Thymus (tissue), 14 donors: ENCODE measurements at places on chromosomes 12 and 14.

- peaks cover 21% of the 10 kb centered on the region for H3K27me3 ChIP-seq
- H3K4me1 ChIP-seq: no peaks in the 10 kb centered on the region
- DNase-seq: no peak
- H3K4me3 ChIP-seq: no peak overlapping the region
- no peaks in the 10 kb centered on the region for H3K36me3 ChIP-seq
Measured at GRCh38 chr14:101554991-101555668, 6.2 kb upstream of the DIO3 start.

DNA sequence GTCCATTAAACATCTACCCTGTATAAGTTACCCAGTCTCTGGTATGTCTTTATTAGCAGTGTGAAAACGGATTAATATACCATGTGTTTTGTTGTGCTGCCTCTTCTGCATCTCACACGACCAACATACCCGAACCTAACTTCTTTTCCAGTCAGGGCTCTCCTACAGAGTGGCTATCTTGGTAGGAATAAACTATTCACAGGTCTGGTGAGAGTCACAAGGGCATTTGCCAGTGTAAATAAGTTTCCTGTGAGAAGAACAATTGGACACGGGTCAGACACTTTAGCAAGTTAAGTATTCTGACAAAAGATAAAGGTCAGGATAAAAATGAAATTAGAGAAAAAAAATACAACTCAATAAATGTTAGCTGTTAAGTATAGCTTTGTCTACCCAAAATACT is 60.9 kb downstream of the MYF5 start:
- no peak for DNase-seq
- no peak overlapping the region for H3K4me3 ChIP-seq
- H3K27ac ChIP-seq: no peak overlapping the region
- H3K27me3 ChIP-seq: no peaks in the 10 kb centered on the region
- H3K4me1 ChIP-seq: no peaks in the 10 kb centered on the region

- H3K36me3 ChIP-seq: no peaks in the 10 kb centered on the region
- peaks cover 3% of the 10 kb centered on the region for H3K27me3 ChIP-seq
Measured at GRCh38 chr12:26134540-26134939, 9.7 kb upstream of the BHLHE41 start.

DNA sequence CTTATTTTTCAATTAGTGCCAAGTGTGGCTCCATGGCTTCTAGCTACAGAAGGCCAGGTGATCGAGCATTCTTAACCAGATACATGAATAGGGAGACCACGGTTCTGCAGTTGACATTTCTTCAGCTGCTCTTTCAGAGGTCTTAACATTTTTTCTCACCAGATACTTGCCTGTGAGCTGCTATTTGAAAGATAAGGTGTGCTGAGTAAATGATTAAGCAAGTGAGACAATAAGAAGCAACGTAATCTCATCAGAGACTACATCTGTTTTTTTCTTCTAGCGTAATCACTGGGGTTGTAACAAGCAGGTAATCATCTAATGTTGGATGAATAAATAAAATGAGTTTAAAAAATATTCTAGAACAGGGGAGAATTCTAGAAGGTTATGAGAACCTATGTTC is 912.9 kb downstream of the DIO2 start:
- H3K36me3 ChIP-seq: no peaks in the 10 kb centered on the region
- no peak overlapping the region for H3K27ac ChIP-seq
- no peak overlapping the region for H3K4me3 ChIP-seq

DNA sequence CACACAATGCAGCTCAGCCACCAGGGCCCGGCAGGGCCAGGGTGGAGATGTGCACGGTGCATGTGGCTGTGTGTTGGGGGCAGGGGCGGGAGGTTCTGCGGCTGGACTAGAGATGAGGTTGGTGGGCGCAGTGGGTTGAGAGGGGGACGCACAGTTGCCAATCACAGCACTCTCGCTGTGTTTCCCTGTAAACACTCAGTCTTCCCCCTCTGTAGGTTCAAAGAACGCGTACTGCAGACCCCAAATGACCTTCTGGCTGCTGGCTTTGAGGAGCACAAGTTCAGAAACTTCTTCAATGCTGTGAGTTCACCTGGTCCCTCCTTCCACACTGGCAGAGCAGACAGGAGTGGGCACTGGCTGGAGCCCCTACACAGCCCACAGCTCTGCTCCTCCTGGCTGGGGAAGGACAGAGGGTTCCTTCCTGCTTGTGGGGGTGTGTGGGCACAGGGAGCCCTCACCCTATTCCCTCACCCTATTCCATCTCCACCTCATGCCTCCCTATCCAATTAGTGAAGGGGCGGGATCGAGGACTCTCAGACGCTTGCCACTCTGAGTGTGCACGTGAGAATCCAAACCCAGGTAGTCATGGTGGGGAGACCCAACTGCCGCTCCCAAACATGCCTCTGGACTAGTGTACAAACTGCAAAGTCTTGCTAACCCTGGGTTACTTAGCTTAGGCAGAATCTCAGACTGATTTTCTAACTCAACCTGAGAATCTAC is 17.8 kb downstream of the OTUB2 start:
- H3K27me3 ChIP-seq: no peaks in the 10 kb centered on the region
- no peaks in the 10 kb centered on the region for H3K4me1 ChIP-seq
- H3K4me3 ChIP-seq: no peak overlapping the region
- H3K36me3 ChIP-seq: peaks cover 49% of the 10 kb centered on the region
- no peak overlapping the region for H3K27ac ChIP-seq

DNA sequence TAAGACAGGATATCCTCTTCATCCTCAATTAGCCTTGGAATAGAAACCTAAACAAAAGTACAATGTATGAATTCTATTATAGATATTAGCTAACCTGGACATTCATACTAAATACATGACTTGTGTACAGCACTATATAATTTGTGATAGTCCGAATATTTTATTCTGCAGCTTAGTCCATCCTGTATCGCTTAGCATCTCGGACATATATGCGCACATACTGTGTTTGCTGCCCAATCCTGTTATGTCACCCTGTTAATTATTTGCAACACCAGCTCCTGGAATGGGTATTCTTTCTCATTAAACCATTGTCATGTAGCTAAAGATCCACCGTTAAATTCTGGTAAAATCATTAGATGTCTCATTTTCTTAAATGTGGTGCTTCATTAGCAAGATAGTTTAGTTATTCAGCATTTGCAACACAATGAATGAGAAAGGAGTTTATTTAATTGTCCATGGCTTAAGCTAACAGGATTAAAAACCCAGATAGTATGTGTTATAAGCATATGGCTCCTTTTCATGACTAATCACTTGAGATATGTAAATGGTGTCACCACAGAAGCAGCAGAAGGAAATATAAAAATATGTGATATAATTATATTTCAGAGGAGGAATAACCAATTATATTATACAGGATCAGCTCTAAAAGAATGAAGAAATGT is 156.0 kb upstream of the ARHGAP5 start:
- H3K4me1 ChIP-seq: no peaks in the 10 kb centered on the region
- no peak overlapping the region for H3K27ac ChIP-seq
- no peaks in the 10 kb centered on the region for H3K36me3 ChIP-seq
- no peak for DNase-seq

DNA sequence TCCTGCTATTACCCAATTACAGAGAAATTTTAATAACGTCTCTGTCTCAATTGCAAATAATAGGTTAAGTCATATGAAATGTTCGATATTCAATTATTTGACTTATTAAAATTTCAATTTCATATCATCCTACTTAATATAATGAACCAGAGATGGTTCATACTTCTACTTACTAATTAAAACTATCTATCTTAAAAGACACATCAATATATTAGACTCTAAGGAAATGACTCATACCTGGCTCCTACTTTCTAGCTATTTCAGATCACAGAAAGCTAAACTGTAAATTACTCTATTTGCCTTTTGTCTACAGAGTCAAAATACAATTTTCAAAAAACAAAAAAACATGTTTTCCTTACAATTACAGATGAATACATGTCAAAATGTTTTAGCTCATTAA is 99.6 kb downstream of the CAPZA3 start:
- no peaks in the 10 kb centered on the region for H3K36me3 ChIP-seq
- H3K4me1 ChIP-seq: no peaks in the 10 kb centered on the region
- no peaks in the 10 kb centered on the region for H3K27me3 ChIP-seq
- DNase-seq: no peak
- no peak overlapping the region for H3K27ac ChIP-seq
- no peak overlapping the region for H3K4me3 ChIP-seq

- no peak for DNase-seq
- H3K36me3 ChIP-seq: no peaks in the 10 kb centered on the region
- no peaks in the 10 kb centered on the region for H3K4me1 ChIP-seq
- no peaks in the 10 kb centered on the region for H3K27me3 ChIP-seq
- no peak overlapping the region for H3K27ac ChIP-seq
Measured at GRCh38 chr12:5900533-5901205, 44.4 kb downstream of the ANO2 start.

- peaks cover 5% of the 10 kb centered on the region for H3K4me1 ChIP-seq
- peaks cover 2% of the 10 kb centered on the region for H3K27me3 ChIP-seq
- DNase-seq: no peak
- H3K4me3 ChIP-seq: no peak within 1 kb of the TSS
- no peaks in the 10 kb centered on the region for H3K36me3 ChIP-seq
Measured at GRCh38 chr12:52274521-52275120, at the start of gene KRT86. TSS of gene KRT86 (plus strand) at chr12:52274645. CDS start at chr12:52301917, 27,272 bp downstream.

DNA sequence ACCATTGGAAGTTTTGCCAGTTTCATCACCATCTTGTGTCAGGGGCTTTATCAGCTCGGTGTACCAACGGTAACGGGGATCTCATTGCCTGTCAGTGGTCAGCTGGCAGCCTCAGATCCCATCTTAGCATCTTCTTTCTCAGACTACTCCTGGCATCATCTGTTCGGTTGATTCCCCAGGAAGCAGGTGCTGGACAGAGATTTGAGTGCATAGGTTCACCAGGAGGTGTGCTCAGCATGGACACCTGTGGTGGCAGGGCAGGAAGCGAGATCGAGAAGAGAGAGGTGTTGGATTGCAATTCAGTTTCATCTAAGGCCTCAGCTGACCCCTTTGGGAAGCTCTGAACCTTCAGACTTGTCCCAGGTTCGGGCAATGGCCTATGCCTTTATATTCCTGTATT is 76.0 kb downstream of the C12orf75 start:
- DNase-seq: no peak
- H3K4me1 ChIP-seq: peaks cover 5% of the 10 kb centered on the region
- H3K27ac ChIP-seq: no peak overlapping the region

DNA sequence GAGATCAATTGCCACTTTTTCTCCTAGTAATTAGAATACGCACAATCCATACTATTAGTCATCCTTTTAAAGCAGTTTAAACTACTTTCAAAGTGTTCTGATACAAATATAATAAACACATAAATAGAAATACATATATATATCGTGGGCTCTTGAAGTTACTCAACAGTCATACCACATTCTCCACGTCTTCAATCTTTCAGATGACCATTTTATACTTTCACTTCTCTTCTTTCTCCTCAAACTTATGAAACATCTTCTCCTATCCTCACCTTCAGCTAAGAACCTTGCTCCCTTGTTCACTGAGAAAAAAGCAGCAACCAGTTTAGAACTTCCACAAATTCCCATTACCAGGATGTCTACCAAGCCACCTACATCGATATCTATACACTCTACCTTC is 19.2 kb downstream of the CEP290 start:
- no peaks in the 10 kb centered on the region for H3K4me1 ChIP-seq
- DNase-seq: no peak
- peaks cover 19% of the 10 kb centered on the region for H3K36me3 ChIP-seq
- no peak overlapping the region for H3K27ac ChIP-seq
- H3K4me3 ChIP-seq: no peak overlapping the region

DNA sequence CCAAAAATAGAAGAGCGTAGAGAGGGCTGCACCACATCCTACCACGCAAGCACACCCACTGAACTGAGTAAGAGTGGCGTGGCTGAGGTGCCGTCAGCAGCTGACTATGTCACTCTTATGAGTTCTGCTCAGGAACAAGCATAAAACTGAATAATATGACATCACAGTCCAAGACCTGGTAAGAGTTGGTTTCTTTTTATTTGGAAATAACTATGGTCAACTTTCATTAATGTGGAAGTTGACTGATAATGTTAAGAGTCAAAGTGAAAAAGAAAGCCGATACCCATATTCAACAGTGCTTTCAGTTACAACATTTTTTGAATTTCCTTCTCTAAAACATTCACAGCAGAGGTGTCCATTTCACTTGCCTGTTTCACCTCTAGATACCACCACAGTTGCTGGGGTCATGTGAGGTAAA is 44.6 kb downstream of the GNS start:
- H3K4me1 ChIP-seq: no peaks in the 10 kb centered on the region
- H3K4me3 ChIP-seq: no peak overlapping the region
- H3K27ac ChIP-seq: no peak overlapping the region
- no peaks in the 10 kb centered on the region for H3K27me3 ChIP-seq
- DNase-seq: no peak
- H3K36me3 ChIP-seq: peaks cover 10% of the 10 kb centered on the region

DNA sequence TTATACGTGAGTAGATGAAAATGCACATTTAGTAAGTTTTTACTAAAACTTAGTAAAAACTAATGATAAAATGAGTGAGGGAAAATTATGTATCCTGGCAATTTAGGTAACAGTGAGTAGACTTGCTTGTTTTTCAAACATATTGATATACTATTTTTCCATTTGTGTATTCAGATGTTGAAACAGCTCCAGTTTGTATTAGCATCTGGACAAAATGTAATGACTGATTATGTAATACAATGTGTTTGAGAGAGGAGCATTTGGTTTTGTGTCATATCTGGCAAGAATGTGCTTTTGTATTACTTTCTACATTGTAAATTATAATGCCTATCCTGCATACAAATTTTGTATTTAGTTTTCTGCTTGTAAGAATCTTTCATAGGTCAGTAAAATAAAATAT is 5.6 kb downstream of the CNOT2 start:
- no peaks in the 10 kb centered on the region for H3K27me3 ChIP-seq
- no peak overlapping the region for H3K27ac ChIP-seq
- peaks cover 3% of the 10 kb centered on the region for H3K4me1 ChIP-seq
- no peak overlapping the region for H3K4me3 ChIP-seq
- no peak for DNase-seq

DNA sequence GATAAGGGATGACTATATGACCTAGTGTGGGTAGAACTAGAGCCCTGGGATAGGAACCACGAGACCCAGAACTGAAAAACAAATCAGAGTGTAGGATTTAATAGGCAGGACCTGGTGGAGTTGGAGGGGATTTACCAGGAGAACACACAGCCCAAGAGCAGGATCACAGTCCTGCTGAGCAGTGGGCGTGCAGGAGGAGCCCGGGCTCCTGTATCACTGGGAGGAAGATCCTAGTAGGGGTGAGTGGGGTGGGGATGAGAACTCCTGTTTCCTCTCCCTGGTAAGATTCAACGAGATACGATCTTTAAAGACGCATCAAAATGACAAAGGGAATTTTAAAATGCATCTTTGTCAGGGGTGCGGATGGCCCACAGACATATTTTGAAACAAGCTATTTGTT is 220.1 kb downstream of the GALC start:
- no peak for DNase-seq
- no peaks in the 10 kb centered on the region for H3K27me3 ChIP-seq
- H3K27ac ChIP-seq: no peak overlapping the region
- no peaks in the 10 kb centered on the region for H3K36me3 ChIP-seq

GRCh38 chr12:96698965-96699364 is 208.1 kb upstream of the NEDD1 start:
- no peak overlapping the region for H3K27ac ChIP-seq
- H3K27me3 ChIP-seq: no peaks in the 10 kb centered on the region
- no peaks in the 10 kb centered on the region for H3K36me3 ChIP-seq
- H3K4me1 ChIP-seq: no peaks in the 10 kb centered on the region
- no peak for DNase-seq
- no peak overlapping the region for H3K4me3 ChIP-seq
